Stimulated activated CD8-positive, alpha-beta memory T cell treated with anti-CD3 and anti-CD28 coated beads, Interleukin-4, amount 100 ng/mL, for 48 hours (primary cell): ENCODE measurements at places on chromosomes 13 and 19.

- DNase-seq, result no peak
These were observed 6.8 kb downstream of the F2RL3 start for GRCh38 chr19:16895467-16896145.

GRCh38 chr13:73090116-73090822 is 31.5 kb downstream of the KLF5 start:
- DNase-seq, result no peak

GRCh38 chr13:80131204-80131603 is 209.7 kb downstream of the SPRY2 start:
- DNase-seq, result no peak

DNA sequence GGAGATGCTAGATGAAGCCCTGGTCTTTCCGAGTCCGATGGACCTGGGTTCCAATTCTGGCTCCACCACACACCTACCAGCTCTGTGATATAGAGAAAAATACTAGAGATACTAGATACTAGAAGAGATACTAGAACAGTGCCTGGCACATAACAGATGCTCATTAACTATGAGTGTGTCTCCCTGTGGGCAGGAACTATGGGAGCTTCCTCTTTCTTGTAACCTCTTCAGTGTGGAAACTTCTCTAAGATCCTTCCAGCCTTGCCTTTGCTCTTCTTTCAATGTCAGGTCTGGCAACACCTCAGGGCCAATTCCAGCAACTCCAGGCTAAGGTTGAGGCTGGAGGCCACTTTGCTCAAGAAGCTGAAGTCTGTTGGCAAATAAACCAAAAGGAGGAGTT is 143.9 kb downstream of the KATNAL1 start:
- DNase-seq, result no peak
